ENCODE measurements at places on chromosomes 3 and 15. TPM values are rescaled to one million over a fixed set of nuclear protein-coding genes. Genes with fewer than 3 reads are reported as not detected.

DNA sequence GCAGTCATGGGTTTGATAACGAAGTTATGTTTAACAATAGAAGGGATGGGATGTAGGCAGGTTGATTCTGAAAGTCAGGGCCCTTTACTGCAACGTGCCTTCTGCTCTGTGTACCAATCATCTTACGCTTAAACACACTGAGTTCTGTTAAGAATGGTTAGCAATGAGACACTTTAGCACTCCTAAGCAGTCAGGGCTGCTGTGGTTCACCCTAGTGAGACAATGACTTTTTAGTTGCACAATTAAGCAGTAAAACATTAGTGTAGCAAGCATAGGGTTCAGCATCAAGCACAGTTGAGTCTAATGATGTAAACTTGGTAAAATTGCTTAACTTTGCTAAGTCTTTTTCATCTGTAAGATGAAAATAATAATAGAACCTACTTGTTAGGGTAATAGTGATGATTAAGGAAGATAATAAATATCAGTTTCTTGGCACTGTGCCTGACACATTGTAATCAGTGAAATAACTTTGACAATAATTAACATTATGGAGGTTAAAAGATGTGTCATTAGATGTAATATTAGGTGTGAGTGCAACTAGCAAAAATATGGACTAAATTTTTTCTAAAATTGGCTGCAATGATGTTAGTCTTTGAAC, 484.2 kb upstream of the THBS1 start:
- no peak overlapping the region for H3K4me3 ChIP-seq
- H3K4me1 ChIP-seq = no peaks in the 10 kb centered on the region
- no peaks in the 10 kb centered on the region for H3K27me3 ChIP-seq
- no peak overlapping the region for H3K27ac ChIP-seq

- DNase-seq = no peak
- H3K4me3 ChIP-seq = no peak overlapping the region
- no peaks in the 10 kb centered on the region for H3K36me3 ChIP-seq
- no peaks in the 10 kb centered on the region for H3K27me3 ChIP-seq
These were observed 5.7 kb downstream of the OSBPL11 start for GRCh38 chr3:125589547-125590122.

DNA sequence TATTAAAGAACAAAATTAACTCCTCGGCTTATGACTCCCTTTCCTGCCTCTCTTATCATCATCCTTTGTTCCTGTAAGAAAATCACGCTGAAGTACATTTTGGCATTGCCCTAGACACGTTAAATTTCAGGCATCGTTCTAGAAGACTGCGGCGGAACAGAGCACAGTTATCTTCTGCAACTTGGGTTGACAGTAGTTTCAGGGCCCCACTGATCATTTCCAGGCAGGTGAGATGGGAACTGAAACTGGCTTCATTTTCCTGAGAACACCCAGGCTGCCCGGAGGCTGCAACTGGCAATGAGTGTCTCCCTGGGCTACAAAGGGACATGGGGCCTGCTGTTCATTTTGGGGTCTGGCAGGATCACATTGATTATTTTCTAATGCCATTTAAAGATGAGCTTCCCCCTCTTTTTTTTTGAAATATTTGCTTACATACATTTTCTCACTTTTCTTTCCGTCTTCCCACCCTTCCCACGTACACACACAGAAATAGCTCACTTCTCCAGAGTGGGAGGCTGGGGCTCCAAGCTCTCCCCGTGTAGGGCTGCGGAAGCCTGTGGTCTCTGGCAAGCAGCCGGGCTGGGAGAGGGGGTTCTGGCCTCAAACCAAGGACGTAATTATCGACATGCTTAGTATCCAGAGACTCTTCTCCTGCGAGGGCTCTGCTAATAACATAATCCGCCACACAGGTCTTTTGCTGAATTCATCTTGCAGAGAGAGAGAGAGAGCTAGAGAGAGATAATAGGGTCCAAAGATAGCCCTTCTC, 267.4 kb downstream of the ABHD5 start:
- H3K27me3 ChIP-seq = peaks cover 33% of the 10 kb centered on the region
- H3K27ac ChIP-seq = no peak overlapping the region
- H3K36me3 ChIP-seq = no peaks in the 10 kb centered on the region
- H3K4me3 ChIP-seq = no peak overlapping the region
- no peaks in the 10 kb centered on the region for H3K4me1 ChIP-seq
- no peak for DNase-seq

GOLGA8T gene
- polyA plus RNA-seq = not detected

ANKUB1 gene
- polyA plus RNA-seq = 0.47 TPM

DNA sequence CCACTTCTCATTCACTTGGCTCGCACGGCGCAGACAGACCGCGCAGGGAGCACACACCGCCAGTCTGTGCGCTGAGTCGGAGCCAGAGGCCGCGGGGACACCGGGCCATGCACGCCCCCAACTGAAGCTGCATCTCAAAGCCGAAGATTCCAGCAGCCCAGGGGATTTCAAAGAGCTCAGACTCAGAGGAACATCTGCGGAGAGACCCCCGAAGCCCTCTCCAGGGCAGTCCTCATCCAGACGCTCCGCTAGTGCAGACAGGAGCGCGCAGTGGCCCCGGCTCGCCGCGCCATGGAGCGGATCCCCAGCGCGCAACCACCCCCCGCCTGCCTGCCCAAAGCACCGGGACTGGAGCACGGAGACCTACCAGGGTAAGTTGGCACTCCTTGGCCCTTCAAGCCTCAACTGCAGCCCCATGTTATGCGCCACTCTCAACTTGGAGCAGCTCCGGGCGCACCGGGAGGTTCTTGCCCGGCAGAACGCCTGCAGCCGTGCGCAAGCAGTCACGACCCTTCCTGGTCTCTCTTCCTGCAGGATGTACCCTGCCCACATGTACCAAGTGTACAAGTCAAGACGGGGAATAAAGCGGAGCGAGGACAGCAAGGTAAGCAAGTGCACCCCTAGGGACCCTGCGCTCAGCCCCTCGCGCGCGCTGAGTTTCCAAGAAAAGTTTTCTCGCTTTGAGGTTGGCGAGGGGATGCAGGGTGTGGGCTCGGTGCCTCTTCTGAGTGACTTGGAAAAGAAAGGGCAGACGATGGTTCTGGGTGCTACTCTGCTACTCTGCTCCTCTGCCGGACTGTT, at the start of gene BHLHE40:
Gene BHLHE40, plus strand, starts transcription at position 10 of the 801 bp plus-strand sequence. Its CDS starts 282 bp downstream, at position 292.
- peaks cover 57% of the 10 kb centered on the region for H3K4me1 ChIP-seq
- H3K27ac ChIP-seq = peak within 1 kb of the TSS; percentile 99
- H3K4me3 ChIP-seq = peak within 1 kb of the TSS; percentile 87
- no peak for DNase-seq
- H3K27me3 ChIP-seq = no peaks in the 10 kb centered on the region

THAP10 gene
- 5.3 TPM for polyA plus RNA-seq

- H3K27me3 ChIP-seq = no peaks in the 10 kb centered on the region
- H3K27ac ChIP-seq = no peak overlapping the region
- no peak for DNase-seq
- no peak overlapping the region for H3K4me3 ChIP-seq
- no peaks in the 10 kb centered on the region for H3K36me3 ChIP-seq
- H3K4me1 ChIP-seq = no peaks in the 10 kb centered on the region
These were observed 13.9 kb downstream of the ANKDD1A start for GRCh38 chr15:64925335-64926330.

- no peaks in the 10 kb centered on the region for H3K36me3 ChIP-seq
- no peak for DNase-seq
- H3K27me3 ChIP-seq = no peaks in the 10 kb centered on the region
- H3K4me3 ChIP-seq = no peak overlapping the region
- H3K4me1 ChIP-seq = no peaks in the 10 kb centered on the region
These were observed 405.4 kb upstream of the THRB start for GRCh38 chr3:24899901-24900603.

- H3K4me3 ChIP-seq = no peak overlapping the region
- peaks cover 5% of the 10 kb centered on the region for H3K4me1 ChIP-seq
- no peaks in the 10 kb centered on the region for H3K27me3 ChIP-seq
- H3K27ac ChIP-seq = no peak overlapping the region
- no peaks in the 10 kb centered on the region for H3K36me3 ChIP-seq
These were observed 121.4 kb downstream of the KLF13 start for GRCh38 chr15:31447931-31448634.

Measured in left lung (tissue), 14 donors.